Stimulated activated CD8-positive, alpha-beta memory T cell treated with anti-CD3 and anti-CD28 coated beads, Interleukin-15, amount 100 ng/mL, for 4 hours (primary cell): ENCODE measurements at places on chromosomes 4 and X.
A peak's percentile ranks its signal among the peaks of the same experiment; 100 is the strongest.

GRCh38 chrX:54530357-54530900, 410 bp downstream of the GNL3L start:
- DNase-seq = no peak

GRCh38 chr4:123816462-123816861, 419.9 kb downstream of the SPRY1 start:
- no peak for DNase-seq

DNA sequence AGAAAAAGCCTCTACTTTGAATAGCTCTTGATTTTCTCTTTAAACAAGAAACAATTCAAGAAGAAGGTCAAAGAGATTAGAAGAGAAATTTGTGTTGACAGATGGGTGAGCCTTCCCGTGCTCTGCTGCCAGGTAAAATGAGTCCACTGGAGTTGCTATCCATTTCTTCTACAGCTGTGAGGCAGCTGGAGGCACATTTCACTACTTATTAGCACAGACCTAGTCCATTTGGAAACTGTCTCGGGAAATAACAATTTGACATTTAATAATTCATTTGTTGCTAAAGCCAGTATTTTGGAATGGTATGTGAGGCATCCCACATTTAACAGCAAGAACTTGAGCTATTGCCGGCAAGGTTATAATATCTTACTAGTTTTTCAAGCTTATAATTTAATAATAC, 396.8 kb upstream of the GRIA3 start:
- no peak for DNase-seq

DNA sequence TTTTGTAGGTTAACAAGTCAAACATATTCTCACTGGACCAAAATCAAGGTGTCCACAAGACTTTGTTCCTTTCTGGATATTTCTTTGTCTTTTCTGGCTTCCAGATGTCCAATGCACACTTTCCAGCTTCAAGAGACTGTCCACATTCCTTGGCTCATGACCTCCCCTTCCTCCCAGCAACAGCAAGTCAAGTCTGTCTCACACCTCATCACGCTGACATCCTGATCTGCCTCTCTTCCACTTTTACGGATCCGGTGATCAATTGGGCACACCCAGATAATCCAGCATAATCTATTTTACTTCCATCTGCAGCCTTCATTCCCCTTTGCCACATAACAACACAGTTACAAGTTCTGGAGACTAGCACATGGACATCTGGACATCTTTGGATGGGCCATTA, 9.6 kb downstream of the TIFA start:
- DNase-seq = no peak

- no peak for DNase-seq
Observed at GRCh38 chr4:185322803-185323202, 72.9 kb downstream of the LRP2BP start.

- DNase-seq = no peak
Observed at GRCh38 chr4:98873059-98873458, 55.9 kb downstream of the EIF4E start.

DNA sequence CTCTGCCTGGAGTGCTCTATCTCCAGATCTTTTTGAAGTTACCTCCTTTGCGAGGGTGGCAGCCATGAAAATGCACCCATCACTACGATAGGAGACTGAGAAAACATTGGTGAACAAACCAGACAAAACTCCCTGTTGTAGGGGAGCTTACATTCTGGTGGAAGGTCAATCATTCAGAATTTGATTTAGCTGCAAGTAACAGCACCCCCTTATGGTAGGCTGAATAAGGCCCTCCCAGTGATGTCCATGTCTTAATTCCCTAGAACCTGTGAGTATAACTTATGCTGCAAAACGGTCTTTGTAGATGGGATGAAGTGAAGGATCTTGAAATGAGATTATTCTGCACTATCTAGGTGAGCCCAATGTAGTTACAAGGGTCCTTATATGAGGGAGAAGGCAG, 5.6 kb upstream of the TEC start:
- no peak for DNase-seq

- no peak for DNase-seq
Observed at GRCh38 chrX:7242613-7243012, 94.7 kb upstream of the PUDP start.

GRCh38 chr4:139582044-139582443, 26.0 kb upstream of the SETD7 start:
- DNase-seq = no peak

DNA sequence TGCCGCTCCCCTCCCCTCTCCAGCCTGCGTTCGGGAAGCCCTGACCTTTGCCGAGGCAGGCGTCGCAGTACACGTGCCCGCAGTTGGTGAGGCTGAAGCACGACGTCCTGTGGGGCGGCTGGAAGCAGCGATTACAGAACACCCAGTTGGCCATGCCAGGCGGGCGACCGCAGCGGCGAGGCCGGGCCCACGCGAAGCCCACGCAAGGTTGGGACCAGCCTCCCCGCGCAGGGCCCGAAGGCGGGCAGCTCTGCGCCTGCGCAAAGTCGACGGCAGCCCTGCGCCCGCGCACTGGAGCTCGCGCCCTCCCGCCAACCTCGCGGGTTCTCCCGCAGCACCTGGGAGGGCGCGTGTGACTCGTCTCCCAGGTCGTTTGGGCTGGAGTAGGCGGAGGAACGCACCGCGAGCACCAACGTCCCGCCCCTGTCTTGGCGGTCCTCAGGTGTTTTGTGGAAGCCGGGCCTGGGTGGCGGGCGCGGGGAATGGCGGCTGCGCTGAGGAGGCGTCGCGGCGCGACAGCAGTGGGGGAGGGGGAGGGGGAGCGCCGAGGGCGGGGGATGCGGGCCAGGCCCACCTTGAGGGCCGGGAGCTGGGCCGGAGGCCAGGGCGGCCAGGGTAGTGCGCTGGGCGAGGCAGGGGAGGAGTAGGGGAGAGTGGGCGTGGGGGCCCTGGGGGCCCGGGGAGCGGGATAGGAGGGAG, at the start of gene RNF212:
Gene RNF212, minus strand, starts transcription at position 254 of the 699 bp plus-strand sequence. Its CDS starts 100 bp downstream, at position 154.
- DNase-seq = peak; percentile 13

DNA sequence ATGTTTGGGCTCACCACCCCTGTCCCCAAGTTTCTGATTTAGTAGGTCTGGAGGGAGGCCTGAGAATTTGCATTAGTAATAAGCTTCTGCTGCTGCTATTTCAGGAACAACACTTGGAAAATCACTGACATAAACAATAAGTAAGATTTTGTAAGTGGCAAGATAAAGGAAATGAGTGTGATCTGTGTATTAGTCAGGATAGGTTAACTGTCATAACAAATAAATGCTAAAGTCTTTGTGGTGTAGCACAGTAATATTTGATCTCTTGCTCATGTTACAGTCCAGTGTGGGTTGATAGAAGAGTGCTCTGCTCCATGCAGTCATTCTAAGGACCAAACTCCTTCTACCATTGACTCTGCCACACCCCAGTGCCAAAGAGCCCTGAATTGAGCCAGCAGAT, 67.0 kb downstream of the NHS start:
- no peak for DNase-seq

DNA sequence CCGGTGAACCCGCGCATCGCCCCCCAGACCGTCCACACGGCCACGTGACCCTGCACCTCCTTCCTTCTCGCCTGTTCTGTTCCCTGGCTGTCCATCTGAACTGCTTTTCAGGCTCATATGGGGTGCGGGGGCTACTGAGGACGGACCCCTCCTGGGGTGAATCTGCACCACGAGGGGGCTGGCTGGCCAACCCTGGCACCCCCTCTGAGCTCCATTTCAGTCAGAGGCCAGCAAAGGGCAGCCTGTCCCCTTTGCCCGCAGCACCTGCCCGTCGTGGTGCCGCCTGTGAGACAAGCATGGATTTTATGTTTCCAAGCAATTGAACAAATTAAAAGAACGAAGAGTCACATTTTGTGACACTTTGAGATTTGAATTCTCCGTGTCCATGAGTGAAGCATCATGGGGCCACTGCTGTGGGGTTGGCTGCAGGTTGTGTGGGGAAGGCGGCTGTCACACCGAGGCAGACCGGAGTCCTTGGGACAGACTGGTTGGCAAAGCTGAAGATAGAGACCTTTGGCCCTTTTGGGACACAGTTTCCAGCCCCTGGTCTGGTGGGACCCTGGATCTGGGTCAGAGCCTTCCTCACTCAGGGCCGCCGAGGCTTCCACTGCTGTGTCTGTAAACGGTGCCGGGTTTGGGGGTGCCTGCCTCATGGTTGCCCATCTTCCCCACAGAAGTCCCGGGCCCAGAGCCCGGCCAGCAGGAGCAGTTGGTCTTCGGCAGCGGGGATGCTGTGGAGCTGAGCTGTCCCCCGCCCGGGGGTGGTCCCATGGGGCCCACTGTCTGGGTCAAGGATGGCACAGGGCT, 5.7 kb downstream of the FGFR3 start:
- DNase-seq = no peak
